ENCODE measurements at places on chromosomes 12 and 14.

DNA sequence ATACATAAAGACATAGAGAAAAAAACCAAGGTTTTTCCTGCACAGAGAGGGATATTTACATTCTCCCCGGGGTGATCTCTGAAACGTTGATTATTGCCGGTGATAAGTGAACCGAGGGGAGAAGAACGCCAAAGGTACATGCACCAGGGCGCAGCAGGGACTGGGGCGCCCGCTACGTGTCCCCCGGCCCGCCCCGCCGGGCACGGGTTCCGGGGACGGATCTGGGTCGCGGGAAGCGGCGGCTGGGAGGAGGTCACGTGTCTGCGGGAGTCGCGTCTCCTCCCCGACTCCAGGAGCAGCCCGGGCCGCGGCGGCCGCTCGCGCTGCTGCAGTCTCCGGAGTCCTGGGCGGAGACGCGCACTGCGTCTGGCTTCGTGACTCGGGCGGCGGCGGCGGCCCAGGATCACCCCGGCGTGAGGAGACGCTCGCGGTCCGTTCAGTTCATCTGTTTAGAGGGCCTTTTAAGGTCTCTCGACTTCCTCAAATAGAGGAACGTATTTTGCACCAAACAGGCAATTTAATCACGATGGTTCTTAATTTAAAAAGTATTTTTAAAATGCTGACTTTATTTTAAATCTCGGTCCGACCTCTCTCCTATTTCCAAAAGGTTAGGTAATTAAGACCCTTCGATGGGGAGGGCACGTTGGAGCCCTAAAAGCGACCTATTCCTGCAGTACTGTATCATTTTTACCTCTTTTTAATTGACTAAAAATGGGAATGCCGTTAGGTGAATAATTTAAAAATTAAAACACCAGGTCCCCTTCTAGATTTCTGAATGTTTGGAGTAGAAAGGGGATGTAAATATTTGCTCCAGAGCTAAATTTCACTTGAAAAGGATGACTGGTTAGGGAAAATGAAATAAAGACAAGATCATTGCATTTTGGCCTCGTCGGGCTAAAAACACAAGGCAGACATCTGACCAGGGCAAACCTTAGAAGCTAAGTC is 1.8 kb upstream of the BHLHE41 start:
- DNase-seq = peak; percentile 87

DNA sequence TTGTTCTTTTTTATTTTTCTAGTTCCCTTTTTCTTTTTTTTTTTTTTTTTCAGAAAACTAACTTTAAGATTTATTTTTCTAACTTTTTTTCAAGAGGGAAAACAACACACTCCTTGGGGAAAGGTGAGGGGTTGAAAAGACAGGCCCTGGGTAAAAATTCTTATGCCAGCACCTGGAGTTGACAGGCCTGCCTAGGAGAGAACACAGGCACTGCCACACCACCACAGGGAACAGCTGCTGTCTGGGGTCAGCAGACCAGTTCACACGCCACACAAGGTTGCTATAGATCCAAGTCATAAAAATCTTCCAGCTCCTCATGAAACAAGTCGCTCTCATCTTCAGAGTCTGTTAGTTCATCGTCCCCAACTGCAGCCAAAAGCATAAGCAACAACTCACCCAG is 246.4 kb downstream of the C12orf50 start:
- no peak for DNase-seq

GRCh38 chr12:53096089-53096741 is 1.3 kb upstream of the IGFBP6 start:
- peak; percentile 74 for DNase-seq

- no peak for DNase-seq
These were observed 60.1 kb upstream of the RFX4 start for GRCh38 chr12:106522708-106523107.

DNA sequence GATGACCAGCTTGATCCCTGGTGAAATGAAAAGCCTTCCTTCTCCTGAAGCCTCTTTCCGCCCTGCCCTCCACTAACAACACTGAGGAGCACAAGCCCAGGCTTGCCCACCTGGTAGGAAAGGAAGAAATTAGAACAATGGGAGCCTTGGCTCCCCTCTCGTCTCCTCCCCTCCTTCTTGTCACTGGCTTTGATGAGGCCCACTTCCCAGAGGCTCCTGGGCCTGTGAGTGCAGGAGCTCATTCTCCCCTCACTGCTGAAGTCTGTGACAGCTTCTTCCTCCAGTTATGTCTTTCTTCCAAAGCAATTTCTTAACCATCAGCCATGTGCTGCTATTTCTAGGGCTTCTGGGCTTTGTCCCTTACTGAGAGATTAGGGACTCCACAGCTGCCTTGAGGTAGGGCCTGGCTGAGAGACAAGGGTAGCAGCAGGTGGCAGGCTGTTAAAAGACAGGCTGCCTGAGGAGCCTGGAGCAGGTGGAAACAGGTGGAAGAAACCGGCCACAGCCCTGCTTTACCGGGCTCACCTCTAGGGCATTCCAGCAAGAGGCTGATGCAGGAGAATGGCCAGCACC is 53.6 kb upstream of the SRSF5 start:
- DNase-seq = no peak

- no peak for DNase-seq
These were observed 27.8 kb downstream of the AACS start for GRCh38 chr12:125092872-125093680.

DNA sequence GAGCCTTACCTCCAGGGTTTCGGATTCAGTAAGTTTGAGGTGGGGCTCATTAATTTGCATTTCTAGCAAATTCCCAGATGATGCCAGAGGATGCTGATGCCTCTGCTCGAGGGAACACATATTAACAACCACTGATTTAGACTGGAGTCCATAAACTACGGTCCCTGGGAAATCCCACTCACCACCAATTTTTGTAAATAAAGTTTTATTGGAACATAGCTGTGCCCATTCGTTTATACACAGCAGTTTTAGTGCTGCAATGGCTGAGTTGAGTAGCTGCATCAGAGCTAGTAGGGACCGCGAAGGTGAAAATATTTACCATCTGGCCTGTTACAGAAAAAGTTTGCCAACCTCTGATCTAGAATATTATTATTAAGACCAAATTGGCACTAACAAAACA is 73.8 kb downstream of the DNAI7 start:
- DNase-seq = no peak

- DNase-seq = no peak
These were observed 3.2 kb upstream of the KRT7 start for GRCh38 chr12:52229836-52230343.

DNA sequence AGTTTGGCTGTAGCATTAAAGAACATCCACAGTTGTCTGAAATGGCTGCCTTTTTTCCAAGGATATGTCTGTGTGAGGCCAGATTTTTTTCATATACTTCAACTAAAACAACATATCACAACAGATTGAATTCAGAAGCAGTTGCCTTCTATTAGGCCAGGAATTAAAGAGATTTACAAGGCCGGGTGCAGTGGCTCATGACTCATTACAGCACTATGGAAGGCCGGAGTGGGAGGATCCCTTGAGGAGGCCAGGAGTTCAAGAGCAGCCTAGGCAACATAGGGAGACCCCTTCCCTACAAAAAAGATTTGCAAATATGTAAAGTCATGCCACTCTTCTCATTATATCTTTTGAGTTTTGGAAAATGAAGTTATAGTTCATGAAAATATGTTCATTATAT is 108.6 kb downstream of the KTN1 start:
- DNase-seq = peak; percentile 8

DNA sequence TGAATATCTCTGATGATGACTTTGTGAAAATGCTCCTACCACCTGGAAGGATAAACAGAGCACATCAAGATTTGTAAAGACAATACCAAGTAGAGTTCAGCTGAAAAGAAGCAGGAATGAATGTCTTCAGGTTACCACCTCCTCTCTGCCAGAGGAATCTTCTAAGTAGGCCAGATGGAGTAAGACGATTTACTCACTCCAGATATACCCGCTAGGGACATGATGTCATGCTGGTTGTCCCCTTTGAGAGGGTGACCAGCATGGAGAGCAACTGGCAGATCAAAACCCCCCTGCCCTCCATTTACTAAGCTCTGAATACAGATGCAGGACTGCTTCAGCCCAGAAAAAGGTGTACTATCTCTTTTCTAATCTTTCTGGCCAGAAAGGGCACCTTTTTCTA is 39.3 kb upstream of the HSPB8 start:
- DNase-seq = no peak

DNA sequence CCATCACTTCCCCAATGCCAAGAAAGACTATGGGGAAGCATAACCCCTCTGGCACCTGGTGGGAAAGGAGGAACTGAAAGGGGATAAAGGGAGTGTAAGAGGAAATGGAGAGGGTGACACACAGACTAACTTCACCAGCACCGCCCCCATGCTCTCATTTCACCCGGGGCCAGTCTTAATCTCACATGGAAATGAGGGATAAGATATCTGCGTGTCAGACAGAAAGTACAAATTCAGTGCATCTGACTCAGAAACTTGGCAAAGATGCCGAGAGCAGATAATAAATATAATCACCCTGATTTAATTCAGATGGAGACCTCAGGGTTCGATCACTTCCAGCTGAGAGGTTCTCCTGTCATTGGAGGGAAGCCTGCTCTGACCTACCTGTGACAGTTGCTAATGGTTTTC is 191.6 kb downstream of the DUSP6 start:
- peak; percentile 84 for DNase-seq

- DNase-seq = no peak
These were observed 37.6 kb downstream of the SPTSSA start for GRCh38 chr14:34424488-34424887.

- DNase-seq = peak; percentile 33
These were observed 279.3 kb upstream of the DDHD1 start for GRCh38 chr14:53432378-53432802.

- DNase-seq = no peak
These were observed 224.6 kb upstream of the CRY1 start for GRCh38 chr12:107317751-107318555.

GRCh38 chr14:86414146-86414545 is 884.2 kb downstream of the FLRT2 start:
- no peak for DNase-seq

- no peak for DNase-seq
These were observed 107.5 kb downstream of the SPTSSA start for GRCh38 chr14:34354556-34354955.

DNA sequence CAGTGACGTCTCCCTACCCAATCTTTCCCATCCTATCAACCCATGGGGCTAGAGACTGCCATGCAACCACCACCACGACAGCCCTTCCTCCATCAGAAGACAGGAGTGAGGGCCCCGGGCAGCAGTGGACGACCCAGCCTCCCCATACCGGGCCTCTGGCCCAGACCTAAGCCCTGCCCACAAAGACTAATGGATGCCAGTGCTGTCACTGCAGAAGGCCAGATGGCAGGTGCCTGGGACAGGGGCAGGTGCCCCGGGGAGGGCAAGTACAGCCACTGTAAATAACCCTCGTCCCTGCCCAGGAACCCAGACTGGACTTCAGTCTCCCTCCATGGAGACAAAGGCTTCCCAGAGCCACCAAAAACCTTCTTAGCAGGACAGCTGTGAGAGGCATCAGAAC is 20.3 kb upstream of the HSPB8 start:
- DNase-seq = no peak

GRCh38 chr12:45509187-45509586 is 220.3 kb upstream of the ARID2 start:
- no peak for DNase-seq

- no peak for DNase-seq
These were observed 1.5 kb upstream of the PRPF40B start for GRCh38 chr12:49621651-49622500.

- no peak for DNase-seq
These were observed 2.4 kb upstream of the GPR65 start for GRCh38 chr14:88002421-88003075.

DNA sequence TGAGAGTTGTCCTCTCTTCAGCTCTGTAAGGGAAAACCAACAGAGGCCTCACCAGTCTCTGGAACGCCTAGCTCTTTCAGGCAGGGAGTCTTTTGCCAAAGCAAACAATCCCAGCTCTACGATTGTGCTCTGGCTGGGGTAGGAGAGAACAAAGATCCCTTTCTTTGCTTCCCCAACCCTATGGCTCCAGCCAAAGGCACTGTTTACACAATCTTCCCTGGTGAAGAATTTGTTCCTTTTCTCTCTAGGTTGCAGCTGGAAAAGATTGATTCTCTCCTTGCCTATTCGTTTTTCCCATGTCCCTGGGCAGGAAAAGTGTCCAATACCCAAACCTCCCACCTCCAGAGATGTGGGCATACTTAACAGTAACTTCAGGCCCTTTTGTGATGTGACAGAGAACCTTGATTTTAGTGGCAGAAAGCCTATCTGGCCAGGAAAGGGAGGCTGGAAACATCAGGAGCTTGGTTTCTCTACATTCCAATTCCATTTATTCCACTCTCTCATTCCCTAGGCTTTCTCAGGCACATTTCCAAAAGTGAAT is 16.8 kb downstream of the ATP5MC2 start:
- no peak for DNase-seq

- DNase-seq = no peak
These were observed 34.5 kb downstream of the SSPN start for GRCh38 chr12:26229910-26230309.

GRCh38 chr12:54891717-54892478 is 37.6 kb downstream of the MUCL1 start:
- no peak for DNase-seq

GRCh38 chr14:98725191-98725590 is 546.8 kb downstream of the BCL11B start:
- no peak for DNase-seq

DNA sequence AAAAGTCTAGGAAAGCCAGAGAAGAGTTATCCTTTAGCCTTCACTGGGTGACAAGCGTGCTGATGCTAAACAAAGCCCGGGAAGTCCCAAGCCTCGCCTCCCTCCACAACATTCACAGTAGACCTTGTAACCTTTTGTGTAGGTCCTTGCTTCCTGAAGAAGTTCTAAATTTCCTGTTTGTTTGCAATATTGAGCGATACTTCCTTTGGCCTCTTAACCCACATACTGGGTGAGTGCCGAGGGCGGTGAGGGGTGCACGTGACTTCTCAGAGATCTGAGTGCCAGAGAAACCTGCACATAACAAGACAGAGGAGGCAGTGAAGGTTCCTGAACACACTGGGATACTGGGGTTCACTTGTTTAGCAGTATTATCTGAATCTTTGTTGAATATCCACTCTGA is 134.3 kb downstream of the PLXNC1 start:
- no peak for DNase-seq

GRCh38 chr12:70615174-70615866 is 21.9 kb downstream of the PTPRB start:
- no peak for DNase-seq

DNA sequence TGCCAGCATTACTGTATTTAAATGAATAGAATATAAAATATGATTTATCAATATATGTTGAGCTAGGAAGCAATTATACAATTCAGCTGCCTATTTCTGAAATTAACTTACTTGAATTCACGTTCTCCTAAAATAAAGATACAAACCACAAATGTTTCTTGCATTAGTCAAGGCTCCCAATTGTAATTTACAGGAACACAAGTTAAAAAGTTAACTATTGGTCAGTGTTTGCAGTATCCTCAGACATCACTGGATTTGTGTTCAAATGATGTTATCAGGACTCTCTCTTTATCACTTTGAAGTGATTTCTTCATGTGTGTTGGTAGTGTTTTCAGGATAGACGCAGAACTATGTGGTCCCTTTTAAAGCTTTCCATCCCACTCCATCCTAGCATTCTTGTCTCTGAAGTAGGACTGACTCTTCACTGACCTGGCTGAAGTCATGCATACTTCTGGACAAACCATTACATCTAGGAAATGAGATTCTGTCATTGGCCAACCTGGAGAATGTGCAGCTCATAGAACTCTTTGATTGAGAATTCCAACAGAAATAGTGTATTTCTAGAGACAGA is 156.1 kb downstream of the KICS2 start:
- no peak for DNase-seq

Data from HCEC 1CT (cell line).